Stimulated activated CD8-positive, alpha-beta memory T cell treated with anti-CD3 and anti-CD28 coated beads, Interleukin-4, amount 100 ng/mL, for 1 hour (primary cell): ENCODE measurements at places on chromosomes 7 and 10.

- no peak for DNase-seq
Measured at GRCh38 chr7:105638334-105638733, 57.0 kb upstream of the EFCAB10 start.

DNA sequence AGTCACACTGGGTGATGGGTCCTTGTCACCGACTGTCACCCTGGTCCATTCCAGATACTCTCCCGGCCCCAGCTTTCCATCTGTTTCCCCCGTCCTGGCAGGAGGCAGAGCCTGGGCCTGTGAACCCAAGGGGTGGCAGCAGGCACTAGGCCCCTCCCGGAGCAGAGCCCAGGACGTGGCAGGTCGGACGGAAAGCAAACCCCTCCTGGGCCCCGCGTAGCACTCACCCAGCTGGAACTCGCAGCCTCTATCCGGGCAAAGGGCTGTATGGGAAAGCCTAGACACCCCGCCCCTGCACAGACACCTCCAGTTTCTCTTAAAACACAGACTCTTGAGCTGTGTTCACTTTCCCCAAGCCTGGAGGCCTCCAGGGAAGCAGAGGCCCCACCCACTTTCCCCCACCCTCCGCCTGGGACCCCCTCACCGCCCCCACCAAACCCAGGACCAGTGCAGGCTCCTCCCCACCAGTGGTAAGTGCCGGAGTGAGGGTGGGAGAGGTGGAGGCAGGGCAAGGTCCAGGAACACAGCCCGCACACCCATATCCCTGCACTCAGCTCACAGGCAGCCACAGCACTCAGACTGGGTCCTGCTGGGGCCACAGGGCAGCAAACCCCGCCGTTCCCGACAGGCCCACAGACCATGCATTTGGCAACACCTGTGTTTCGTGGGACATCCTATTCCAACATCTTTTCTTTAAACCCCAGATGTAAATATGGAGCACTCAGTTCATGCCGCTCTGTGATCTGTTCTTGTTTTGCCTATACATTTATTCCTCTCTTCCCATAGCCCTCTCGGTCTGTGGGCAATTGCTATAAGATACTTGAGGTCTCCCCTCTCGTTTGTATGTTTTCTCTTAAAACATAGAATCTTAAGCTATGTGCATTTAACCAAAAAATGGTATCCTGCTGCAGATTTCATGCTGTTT, 98.2 kb upstream of the PDGFA start:
- DNase-seq: no peak

DNA sequence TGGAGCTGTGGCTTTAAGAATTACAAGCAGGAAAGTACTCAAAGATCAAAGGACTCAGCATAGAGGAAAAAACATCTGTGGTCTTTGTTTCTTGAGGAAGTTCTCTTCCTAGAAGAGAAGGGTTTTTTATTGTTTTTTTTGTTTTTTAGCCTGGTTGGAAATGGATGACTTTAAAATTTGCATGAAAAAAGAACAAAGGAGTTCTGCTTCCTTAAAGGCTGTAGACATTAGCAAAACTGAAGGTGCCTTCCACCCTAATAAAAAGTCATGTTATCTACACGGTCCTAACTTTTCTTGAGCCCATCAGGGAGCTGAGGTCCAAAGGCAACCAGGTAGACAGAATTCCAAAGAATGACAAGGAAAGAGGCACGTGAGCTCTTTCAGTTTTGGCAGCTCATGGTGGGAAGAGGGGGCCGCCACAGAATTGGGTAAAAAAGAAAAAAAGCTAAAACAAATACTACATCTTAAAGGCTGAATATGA, 356.6 kb downstream of the SH2D4B start:
- DNase-seq: no peak

GRCh38 chr10:100025576-100025975, 15.8 kb upstream of the DNMBP start:
- DNase-seq: no peak

DNA sequence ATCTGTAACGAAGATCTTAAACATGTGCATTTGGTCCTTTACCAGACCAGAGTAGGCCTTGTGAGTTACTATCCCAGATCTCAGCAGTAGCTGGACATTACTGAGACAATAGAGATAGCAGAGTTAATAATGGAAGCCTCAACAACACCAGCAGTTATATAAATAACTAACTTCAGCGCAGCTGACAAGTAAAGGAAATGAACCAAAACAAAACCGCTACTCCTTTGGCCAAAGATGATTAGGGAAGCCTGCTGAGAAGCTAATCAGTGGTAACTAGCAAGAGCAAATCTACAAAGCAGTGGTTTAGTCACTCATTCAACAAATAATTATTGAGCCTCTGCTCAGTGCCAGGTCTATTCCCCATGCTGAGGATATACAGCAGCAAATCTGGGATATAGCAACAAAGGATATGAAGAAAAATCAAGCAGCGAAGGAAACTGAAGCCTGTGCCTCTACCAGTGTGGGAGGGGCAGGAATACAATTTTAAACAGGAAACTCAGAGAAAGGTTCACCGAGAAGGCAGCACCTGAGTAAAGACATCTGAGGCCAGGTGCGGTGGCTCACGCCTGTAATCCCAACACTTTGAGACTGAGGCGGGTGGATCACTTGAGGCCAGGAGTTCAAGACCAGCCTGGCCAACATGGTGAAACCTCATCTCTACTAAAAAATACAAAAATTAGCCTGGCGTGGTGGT, 103.6 kb downstream of the ELMO1 start:
- no peak for DNase-seq

DNA sequence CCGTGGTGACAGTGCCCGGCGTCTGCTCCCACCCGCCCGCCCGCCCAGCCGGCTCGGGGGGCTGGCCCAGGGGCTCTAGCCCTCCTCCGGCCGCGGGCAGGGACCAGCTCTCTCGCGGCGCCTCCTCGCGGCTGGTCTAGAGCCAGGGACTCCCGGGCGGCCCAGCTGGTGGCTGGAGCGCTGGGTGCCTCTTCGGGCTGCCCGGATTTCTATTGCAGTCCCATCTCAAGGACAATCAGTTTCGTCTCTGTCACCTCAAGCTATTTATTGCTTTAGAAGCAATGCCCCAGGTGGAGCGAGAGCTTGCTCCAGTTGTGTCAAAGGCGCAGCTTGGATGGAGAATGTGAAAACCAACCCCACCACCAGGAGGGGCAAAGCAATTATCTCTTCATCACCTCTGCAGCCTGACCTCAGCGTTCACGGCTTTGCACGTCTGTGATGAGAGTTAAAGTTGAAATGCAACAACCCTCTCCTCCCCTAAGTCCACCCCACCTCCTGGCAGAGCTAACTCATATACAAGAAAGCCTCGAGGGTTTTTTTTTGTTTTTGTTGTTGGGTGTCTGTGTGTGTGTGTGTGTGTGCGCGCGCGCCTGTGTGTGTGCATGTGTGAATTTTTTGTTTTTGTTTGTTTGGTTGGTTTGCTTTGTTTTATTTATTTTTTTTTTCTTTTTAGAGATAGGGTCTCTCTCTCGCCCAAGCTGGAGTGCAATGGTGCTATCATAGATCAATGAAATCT, at the start of gene ITGA8:
ITGA8 (minus strand) TSS at position 24 of the 736 bp plus-strand sequence. CDS start 151 bp downstream, outside the sequence.
- no peak for DNase-seq

DNA sequence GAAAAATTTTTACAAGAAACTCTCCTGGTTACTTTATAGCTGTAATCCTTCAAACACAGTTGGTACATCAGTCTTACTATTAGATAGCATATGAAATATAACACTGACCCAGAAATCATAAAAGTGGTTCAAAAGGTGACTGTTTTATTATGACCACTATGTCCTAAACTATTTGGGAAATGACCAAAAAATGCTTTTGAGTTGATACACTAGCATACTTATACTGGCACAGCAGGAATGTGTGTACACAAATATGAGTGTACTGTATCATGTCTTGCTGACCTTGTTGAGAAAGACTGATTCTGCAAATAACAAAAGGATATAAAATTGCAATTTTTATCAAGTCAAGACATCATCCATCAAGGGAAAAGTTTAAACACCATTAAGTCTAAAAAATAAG, 24.3 kb downstream of the CSTF2T start:
- DNase-seq: no peak

GRCh38 chr7:38681882-38682281, 50.7 kb upstream of the AMPH start:
- no peak for DNase-seq

DNA sequence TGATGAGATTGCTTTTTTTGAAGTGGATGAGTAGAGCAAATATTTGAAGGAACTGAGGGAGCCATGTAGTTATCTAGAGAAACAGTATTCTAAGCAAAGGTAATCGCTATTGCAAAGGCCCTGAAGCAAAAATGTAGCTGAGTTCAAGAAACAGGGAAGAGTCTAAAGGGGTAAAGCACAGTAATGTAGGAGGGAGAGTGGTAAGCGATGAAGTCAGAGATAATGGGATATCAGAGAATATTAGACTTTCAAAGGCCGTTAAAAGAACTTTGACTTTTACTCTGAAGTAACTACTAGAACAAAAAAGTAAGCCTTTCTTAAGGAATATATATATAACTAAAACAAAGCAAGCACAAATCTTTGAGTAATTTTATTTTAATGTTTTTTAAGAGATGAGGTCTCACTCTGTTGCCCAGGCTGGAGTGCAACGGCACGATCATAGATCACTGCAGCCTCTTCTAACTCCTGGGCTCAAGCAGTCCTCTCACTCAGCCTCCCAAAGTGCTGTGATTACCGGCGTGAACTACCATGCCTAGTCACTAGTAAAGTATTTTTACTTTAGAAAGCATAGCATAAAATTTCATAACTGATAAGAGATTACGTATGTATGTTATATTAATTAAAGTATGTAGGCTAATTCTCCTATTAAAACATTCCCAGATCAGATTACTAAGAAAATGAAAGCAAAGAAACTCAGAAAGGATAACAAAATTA, 61.7 kb upstream of the OIT3 start:
- no peak for DNase-seq

- DNase-seq: no peak
Measured at GRCh38 chr7:51021906-51022570, 239.3 kb upstream of the GRB10 start.

DNA sequence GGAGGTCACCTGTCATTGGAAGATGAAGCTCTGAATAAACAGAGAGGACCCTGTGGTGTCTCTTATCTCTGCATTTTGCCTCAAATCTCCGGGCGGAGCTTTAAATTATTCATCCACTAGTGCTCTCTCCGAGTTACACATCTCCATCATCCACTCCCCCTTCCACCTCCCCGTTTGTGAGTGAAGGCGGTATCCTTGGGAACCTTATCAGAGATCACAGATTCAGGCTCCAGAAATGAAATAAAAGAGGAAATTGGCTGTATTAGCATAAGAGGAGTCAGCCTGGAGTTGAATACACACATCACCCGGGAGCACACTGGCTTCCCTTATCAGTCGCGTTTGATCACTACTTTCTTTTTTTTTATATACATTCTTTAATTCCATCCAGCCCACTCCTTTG, 1184.8 kb downstream of the GATA3 start:
- no peak for DNase-seq

DNA sequence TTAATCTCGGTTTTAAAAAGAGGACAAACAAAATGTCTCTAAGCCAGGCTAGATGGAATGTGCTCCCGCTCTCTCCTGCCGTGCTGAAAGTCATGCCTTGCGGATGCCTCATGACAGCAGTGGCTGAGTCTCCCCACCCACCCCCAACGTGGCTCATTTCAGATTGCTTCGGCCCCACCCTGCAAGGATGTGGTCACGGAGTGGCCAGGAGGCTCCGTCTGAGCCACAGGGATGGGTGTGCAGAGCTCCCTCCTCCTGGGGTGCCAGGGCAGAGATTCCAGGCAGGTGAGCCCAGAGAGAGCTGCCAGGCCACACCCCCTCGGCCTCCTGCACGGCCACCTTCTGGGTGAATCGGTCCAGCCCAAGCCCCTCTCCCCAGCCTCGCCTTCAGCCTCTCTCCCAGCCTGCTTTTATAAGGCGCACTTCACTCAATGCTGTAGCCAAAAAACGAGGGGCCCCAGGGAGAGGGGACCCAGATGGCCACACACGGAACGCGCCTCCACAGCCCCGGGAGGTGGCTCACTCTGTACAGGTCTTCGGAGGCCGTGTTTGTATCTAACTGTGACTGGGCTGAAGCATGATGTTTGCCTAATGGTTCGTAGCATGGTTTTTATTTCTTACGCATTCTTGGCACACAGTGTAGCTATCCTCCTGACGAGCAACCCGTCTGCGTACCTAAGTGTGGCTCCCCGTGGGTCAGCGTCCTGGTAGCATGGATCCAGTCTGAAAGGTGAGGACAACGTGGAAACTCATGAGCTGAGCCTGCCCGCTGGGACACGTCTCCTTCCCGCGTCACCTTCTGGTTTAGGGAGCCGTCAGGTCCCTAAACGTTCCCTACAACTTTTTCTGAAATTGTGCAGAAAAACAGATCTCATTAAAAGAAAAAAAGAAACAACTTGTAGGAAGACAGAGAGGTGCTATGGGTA, 413.8 kb upstream of the FOXK1 start:
- no peak for DNase-seq

DNA sequence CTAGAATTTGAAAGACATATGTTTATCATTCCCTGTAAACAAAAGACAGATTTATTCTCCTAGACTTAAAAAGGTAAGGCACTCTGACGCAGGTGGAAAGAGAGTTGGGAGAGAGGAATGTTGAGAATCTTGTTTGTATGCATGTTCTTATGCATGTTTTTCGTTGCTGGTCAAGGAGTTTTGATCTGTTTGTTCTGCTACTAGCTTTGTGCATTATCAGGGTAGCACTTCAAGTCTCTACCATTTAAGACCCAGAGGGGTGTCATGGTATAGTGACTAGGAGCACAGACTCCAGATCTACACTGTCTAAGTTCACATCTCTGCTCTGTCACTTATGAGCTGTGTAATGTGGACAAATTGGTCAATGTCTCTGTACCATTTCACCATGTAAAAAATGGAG, 200.2 kb upstream of the FZD1 start:
- DNase-seq: no peak

- peak; percentile 47 for DNase-seq
Measured at GRCh38 chr7:43729214-43729923, at the start of gene COA1. Gene COA1, minus strand, starts transcription at chr7:43729523. Its CDS starts 80,909 bp downstream, at chr7:43648614.

DNA sequence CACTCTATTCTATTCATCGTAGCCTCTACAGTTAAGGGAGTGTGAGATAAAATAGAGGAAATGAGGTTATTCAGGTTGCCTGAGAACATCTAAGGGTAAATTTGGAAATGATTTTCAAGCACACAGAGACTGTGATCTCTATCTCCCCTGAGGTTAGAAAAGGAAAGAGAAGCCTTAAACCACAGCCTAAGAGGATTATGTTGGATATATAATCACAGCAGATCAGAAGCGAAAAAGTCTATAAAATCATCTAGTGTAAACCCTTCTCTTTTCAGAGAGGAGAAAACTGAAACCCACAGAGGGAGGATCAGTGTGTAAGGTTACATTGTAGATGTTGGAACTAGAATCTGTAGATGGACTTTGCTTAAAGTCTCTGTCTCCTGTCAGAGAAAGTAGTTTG, 90.6 kb upstream of the SEMA3E start:
- no peak for DNase-seq

DNA sequence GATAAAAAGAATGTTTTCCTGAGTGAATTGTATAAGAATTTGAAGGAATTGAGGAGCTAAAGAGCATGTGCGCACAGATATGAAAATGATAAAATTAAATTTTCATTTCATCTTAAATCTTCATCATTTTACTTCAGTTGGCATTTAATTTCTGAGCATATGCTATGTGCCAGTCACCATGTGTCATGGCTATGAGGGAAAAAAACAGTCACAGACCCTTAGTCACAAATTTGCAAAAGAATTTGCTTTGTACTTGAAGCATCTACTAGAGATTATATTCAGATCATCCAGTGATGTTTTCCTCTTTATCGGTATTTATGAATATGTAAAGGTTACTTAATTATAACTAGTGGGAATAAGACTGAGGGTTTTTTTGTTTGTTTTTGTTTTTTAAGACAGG, 29.8 kb downstream of the VCL start:
- DNase-seq: no peak
